Cardiac muscle cell (in vitro differentiated cells and primary cell): ENCODE measurements at places on chromosomes 1 and 21.

- peaks cover 24% of the 10 kb centered on the region for H3K27me3 ChIP-seq
- no peak overlapping the region for H3K27ac ChIP-seq
- H3K36me3 ChIP-seq = no peaks in the 10 kb centered on the region
- no peak overlapping the region for H3K4me3 ChIP-seq
Measured at GRCh38 chr1:7068552-7068951, 283.3 kb downstream of the CAMTA1 start.

DNA sequence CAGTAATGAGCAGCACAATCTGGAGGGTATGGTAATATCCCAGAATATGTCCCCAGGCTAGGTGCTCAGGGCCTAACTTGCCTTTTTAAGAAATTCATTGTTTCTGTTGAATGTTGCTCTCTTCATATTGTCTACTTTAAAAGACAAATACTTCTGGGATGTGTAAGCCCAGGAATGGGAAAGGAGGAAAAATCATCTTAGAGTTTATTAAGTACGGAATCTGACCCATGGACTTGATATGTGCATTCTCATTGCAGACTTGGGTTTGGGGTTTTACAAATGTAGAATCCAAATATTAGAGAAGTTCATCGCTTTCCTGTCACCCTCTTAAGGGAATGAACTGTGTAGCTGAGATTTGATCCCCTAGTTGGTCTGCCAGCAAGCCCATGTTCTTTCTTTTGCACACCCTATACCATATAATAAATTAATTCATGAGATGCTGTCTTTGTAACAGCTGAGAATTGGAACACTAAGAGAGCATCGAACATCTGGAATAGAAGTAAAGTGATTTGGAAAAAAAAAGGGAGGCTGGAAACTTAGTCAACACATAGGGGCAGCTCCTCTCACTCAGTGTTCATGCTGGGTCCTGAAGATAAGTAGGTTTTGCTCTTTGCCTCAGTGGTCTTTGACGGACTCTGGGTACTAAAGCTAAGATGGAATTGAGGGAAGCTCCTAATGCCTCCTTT lies 235.8 kb upstream of the C1orf105 start:
- no peaks in the 10 kb centered on the region for H3K36me3 ChIP-seq
- no peaks in the 10 kb centered on the region for H3K4me1 ChIP-seq
- DNase-seq = no peak

- no peak overlapping the region for H3K4me3 ChIP-seq
- H3K36me3 ChIP-seq = no peaks in the 10 kb centered on the region
- no peaks in the 10 kb centered on the region for H3K27me3 ChIP-seq
- no peak overlapping the region for H3K27ac ChIP-seq
- DNase-seq = peak; percentile 83
Measured at GRCh38 chr21:42677339-42678321, 24.2 kb downstream of the PDE9A start.

- no peak overlapping the region for H3K27ac ChIP-seq
- DNase-seq = no peak
- no peaks in the 10 kb centered on the region for H3K27me3 ChIP-seq
- peaks cover 20% of the 10 kb centered on the region for H3K4me1 ChIP-seq
- H3K36me3 ChIP-seq = no peaks in the 10 kb centered on the region
Measured at GRCh38 chr1:180935326-180936109, 22.8 kb downstream of the KIAA1614 start.

- no peak for DNase-seq
- no peak overlapping the region for H3K4me3 ChIP-seq
- no peak overlapping the region for H3K27ac ChIP-seq
Measured at GRCh38 chr1:107378866-107379265, 238.0 kb downstream of the NTNG1 start.

GRCh38 chr21:45440736-45441350 lies 35.9 kb downstream of the COL18A1 start:
- H3K4me3 ChIP-seq = no peak overlapping the region
- H3K27me3 ChIP-seq = no peaks in the 10 kb centered on the region
- no peak overlapping the region for H3K27ac ChIP-seq

GRCh38 chr1:50656931-50657330 lies 233.7 kb upstream of the DMRTA2 start:
- H3K4me3 ChIP-seq = no peak overlapping the region
- H3K4me1 ChIP-seq = no peaks in the 10 kb centered on the region
- no peak overlapping the region for H3K27ac ChIP-seq
- no peaks in the 10 kb centered on the region for H3K36me3 ChIP-seq

DNA sequence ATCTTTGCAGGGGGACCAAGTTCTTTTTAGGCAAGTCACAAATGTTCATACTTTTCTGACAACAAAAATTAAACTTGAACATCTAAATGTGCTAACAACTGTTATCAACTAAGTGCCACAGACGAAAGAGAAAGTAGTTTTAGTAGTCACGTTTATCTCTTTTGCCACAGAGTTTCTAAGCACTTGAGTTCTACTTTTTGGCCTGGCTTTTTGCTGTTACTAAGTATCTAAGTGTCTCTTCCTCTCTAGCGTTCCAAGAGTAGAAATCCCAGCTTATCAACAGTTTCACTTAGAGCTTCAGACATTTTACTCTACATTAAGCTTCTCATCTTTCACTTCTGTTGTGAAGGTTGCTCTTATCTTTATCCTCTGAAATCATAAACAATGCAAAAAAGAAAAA lies 34.2 kb downstream of the GATAD2B start:
- no peaks in the 10 kb centered on the region for H3K36me3 ChIP-seq
- H3K27me3 ChIP-seq = no peaks in the 10 kb centered on the region
- DNase-seq = peak; percentile 52
- H3K4me3 ChIP-seq = no peak overlapping the region
